Stimulated activated naive CD8-positive, alpha-beta T cell treated with anti-CD3 and anti-CD28 coated beads, Interleukin-15, amount 100 ng/mL, for 72 hours (primary cell): ENCODE measurements at places on chromosomes 7 and 10.

DNA sequence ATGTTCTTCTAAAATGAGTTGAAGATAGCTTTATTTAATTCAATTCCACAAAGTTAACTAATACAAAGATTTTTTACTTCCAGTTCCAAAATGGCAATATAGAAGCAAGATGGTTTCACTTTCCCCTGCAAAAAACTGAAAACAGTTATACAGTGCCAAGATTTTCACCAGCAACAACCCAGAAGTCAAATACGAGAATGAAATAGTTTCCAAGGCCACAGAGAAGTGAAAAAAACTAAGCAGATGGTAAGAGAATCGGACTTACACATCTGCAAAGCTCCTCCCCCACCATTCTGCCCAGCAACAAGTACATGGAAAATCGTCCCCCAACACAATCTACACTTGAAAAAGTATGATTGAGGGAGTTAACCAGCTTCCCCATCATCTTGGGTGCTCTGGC is 30.3 kb upstream of the KEL start:
- DNase-seq, result no peak

DNA sequence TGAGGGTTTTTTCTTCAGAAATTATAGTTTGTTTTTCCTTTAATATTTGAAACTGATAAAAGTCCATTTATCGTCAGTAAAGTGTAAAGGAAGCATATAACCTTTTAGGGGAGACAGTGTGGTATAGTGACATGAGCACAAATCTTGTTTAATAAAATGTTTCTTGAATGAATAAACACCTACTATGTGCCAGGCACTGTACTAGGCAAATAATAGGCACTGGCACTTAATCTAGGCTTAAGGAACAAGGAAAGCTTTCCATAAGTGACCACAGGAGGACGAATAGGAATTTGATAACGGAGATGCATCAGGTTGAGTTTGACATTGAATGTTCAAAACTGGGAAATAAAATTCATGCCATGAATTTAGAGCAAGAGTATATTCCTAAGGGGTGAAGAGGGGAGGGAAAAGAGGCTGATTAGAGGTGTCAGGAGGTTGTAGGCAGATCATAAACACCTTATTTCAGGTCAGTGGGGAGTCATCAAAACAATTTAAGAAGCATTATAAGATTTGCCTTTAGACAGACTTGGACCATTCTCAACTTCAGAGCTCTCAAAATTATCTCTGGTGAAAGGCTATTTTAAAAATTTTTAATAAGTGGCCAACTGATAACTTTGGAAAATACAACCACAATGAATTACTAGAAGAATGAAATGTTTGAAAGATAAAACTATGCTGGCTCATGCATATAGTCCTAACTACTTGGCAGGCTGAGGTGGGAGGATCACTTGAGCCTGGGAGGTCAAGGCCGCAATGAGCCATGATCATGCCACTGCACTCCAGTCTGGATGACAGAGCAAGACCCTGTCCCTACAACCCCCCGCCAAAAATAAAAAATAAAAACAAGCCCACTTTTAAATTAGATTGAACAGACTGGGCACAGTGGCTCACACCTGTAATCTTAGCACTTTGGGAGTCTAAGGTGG is 22.4 kb downstream of the RALA start:
- DNase-seq, result no peak

GRCh38 chr10:3685384-3685783 is 99.6 kb downstream of the KLF6 start:
- DNase-seq, result no peak

GRCh38 chr10:77290528-77291155 is 347.0 kb downstream of the KCNMA1 start:
- DNase-seq, result no peak

GRCh38 chr7:116209561-116210070 is 723 bp upstream of the TES start:
- DNase-seq, result no peak

DNA sequence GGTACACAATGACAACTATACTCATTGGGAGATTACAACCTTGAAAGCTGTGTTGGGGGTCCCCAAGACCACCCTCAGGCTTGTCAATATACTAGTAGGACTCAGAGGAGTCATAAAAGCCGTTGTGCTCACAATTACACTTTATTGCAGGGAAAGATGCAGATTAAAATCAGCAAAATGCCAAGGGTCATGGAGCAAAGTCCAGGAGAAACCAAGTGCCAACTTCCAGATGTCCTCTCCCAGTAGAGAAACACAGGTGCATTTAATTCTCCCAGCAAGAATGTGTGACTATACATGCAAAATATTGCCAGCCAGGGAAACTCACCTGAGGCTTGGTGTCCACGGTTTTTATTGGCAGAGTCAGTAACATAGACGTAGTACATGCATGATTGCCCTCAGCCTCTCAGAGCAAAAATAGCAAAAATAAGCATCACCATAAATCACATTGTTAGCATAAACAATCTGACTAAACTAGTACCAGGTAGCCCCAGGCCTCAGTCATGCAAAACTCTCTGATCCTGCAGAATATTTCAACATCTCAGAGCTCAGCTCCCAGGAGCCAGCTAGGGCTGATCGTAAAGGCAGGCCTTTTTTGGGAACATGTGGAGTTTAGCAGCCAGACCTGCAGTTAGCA is 50.7 kb downstream of the VIM start:
- no peak for DNase-seq

DNA sequence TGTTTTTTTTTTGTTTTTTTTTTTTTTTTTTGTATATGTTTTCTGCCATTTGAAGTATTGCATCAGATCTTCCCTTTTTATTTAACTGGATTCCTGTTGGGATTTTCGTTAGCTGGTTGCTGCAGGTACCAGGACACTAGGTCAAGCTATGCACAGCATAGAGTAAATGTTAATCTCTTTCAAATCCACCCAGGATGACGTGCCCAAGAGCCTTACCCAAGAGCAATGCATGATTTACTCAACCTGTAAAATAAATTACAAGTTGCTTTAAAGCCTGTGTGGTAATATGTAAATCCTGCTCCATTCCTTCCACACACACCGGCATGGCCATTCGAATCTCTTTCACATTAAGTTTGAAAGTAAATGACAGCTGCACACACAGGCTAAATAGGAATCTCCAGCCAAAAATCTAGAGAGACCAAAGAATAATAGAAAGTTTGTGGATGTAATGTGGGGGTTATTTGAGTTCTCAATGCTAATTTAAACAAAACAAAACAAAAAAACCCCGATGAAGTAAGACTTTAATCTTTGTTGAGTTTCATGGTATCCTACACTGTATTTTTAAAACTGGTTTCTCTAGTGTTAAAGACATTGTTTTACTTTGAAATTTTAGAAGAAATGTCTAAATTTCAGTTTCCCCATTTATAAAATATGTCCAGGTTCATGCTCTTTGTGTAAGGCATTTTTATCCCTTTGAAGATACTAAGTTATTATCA is 167.9 kb downstream of the FRMD4A start:
- no peak for DNase-seq

- DNase-seq, result no peak
Observed at GRCh38 chr10:11331726-11332125, 279.7 kb downstream of the USP6NL start.

DNA sequence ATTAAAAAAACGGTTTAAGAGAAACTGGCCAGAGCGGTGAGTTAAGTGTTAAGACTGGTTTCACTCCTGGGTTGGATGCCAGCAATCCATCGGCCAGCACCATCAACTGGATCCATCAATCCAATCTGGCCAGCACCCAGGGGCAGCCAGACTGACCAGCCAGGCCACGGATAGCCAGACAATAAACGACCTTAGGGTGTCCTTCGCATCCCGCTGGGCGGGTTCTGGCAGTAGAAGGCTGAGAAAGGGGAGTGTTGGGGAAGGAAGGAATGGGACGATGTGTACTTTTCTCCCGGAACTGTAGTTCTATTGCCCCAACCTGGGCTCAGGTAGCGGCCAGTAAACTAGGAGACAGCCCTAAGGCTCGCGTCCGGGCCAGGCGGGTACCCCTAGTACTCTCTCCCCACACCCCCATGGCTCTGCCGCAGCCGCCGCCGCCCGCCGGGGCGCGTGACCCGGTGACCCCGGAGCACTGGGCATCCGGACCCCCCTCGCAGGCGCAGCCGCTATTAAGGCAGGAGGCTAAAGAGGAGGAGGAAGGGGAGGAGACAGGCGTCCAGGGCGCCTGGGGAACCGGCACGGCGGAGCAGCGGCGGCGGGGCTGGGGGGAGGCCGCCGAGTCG is at the start of gene CASD1:
TSS of gene CASD1 (plus strand) at position 546 of the 623 bp plus-strand sequence. CDS start 276 bp downstream, outside the sequence.
- peak; percentile 66 for DNase-seq

DNA sequence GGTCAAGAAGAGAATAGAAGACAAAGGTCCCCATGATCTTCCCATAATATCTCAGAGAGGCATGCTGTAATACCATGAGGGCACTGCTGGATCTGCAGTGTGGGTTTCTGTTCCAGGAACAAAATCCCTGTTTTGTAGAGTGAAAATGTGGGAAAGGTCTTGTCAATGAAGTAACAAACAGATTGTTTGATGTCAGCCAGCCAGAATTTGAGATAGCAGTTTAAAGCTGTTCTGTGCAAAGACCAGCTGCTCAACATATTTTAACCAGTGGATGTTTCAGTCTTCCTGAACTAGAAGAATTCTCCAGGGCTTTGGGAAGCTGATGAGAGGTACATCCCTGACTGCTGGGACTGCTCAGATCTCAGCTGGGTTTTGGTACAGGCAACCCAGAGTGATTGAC is 1012.5 kb downstream of the DNAJB9 start:
- no peak for DNase-seq

GRCh38 chr10:77281719-77282118 is 355.9 kb downstream of the KCNMA1 start:
- DNase-seq, result peak; percentile 32

GRCh38 chr7:98555403-98555802 is 61.7 kb upstream of the NPTX2 start:
- DNase-seq, result no peak

GRCh38 chr10:69895759-69896158 is 94.1 kb downstream of the COL13A1 start:
- no peak for DNase-seq

DNA sequence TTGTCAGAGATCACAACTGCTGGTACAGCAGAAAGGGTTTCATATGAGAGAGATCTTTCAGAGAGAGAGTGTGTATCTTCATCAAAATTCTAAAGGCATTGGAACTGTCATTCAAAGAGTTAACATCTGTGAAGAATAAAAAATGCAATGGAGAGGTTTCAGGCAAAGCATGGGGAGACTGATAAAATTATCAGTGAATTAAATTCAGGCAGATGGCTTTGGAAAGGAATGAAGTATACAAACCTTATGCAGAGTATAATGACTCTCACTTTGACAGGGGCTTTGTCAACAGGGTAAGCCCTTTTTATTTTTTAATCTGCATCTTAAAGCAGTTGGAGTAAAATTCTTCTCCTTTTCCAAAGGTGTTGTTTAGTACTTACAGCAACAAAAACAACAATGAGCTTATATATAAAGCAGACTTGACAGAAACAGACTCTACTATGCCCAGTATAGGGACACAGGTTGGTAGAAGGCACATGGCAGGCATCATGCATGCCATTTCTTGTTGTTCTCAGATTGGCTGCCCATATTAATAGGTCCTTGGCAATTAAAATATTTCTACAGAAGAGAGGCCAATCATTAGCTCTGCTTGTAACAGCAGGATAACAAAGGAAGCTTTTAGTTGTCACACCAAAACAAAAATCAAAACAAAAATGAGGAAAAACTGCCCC is 54.9 kb upstream of the NXPH1 start:
- no peak for DNase-seq

DNA sequence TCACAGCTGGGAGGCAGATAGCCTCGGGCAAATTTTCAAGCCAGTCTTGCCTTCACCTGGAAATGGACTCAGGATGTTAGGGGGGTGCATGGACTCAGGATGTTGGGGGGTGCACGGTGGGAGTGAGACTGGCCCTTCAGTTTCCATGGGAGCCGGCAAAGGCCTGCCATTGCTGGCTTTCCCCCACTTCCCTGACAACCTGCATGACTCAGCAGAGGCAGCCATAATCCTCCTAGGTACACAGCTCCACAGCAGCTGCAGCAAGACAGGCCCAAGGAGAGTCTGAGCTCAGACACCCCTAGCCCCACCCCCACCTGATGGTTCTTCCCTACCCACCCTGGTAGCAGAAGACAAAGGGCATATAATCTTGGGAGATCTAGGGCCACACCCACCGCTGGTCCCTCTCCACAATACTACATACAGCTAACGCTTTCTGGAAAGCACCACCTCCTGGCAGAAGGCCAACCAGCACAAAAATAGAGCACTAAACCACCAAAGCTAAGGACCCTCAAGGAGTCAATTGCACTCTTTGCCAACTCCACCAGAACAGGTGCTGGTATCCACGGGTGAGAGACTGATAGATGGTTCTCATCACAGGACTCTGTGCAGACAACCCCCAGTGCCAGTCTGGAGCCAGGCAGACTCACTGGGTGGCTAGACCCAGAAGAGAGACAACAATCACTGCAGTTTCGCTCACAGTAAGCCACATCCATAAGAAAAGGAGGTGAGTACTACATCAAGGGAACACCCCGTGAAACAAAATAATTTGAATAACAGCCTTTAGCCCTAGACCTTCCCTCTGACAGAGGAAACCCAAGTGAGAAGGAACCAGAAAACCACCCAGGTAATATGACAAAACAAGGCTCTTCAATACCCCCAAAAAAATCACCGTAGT is 18.3 kb downstream of the C7orf25 start:
- DNase-seq, result no peak

DNA sequence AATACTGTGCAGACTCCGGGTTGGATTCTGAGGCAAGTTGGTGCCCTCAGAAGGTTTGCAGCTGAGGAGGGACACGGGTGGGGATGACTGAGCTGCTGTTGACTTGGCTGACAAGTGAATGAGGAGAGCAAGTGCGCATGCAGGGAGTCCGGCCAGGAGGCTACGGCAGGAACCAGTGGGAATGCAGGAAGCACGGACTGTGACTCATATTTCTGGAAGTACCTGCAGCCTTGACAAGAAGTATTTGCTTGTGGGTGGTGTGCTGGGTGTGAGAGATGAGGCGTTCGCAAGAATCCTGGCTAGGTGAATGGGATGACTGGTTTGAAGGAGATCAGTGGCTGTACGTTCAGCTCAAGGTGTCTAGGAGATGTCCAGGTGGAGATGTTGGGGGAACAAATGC is 30.8 kb upstream of the FXYD4 start:
- no peak for DNase-seq

DNA sequence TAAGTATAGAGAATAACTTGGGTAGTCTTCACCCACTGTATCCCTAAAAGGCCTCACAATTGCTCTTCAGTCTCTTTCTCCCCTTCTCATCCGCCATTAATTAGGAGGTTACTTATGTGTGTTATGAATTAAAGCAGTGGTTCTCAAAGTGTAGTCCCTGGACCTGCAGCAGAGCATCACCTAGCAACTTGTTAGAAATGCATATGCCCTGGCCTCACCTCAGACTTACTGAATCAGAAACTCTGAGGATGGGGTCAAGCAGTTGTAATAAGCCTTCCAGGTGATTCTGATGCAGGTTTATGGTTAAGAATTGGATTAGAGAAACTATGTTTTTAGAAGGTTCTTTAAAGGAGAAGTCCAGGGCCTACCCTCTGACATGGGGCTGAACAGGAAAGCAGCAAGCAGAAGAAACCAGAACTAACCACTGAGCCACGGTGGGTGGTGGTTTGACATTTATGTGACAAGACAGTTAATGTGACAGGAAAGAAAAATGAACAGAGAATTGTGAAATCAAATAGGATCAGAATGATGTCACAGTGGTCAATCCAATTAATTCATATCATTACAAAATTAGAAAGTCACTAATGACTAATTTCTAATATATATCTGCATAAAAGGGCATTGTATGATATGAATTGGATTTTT is 37.6 kb downstream of the ENTPD1 start:
- DNase-seq, result peak; percentile 29
